ENCODE measurements at places on chromosomes 16 and 17.

GRCh38 chr16:55728797-55729196 lies 73.0 kb downstream of the SLC6A2 start:
- no peak for DNase-seq

DNA sequence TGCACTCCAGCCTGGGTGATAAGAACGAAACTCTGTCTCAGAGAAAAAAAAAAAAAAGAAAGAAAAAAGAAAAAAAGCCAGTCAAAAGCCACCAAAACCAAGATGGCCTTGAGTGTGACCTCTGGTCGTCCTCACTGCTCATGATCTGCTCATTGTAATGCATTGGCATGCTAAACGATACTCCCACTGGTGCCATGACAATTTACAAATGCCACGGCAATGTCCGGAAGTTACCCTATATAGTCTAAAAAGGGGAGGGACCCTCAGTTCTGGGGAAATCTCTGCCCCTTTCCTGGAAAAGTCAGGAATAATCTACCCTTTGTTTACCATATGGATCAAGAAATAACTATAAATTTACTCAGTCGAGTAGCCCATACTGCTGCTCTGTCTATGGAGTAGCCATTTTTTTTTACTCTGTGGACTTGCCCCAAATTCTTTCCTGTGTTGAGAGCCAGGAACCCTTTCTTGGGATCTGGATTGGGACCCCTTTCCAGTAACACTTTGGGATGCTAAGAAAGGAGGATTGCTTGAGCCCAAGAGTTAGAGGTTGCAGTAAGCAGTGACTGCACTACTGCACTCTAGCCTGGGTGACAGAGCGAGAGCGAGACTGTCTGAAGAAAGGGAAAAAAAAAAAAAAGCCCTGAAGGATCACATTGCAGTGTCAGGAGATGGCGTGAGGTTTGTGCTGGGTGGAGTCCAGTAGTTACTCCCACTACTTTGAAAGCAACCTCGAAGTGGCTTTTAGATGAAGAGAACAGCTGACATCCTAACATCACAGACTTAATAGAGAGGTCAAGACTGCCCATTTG lies 3.7 kb upstream of the TMEM231 start:
- DNase-seq, result no peak

GRCh38 chr17:27649929-27650328 lies 18.9 kb downstream of the LGALS9 start:
- DNase-seq, result no peak

GRCh38 chr16:1865902-1866690 lies 5.9 kb downstream of the MEIOB start:
- DNase-seq, result no peak

- DNase-seq, result no peak
Observed at GRCh38 chr17:22270381-22270780, 578.1 kb downstream of the KCNJ18 start.

DNA sequence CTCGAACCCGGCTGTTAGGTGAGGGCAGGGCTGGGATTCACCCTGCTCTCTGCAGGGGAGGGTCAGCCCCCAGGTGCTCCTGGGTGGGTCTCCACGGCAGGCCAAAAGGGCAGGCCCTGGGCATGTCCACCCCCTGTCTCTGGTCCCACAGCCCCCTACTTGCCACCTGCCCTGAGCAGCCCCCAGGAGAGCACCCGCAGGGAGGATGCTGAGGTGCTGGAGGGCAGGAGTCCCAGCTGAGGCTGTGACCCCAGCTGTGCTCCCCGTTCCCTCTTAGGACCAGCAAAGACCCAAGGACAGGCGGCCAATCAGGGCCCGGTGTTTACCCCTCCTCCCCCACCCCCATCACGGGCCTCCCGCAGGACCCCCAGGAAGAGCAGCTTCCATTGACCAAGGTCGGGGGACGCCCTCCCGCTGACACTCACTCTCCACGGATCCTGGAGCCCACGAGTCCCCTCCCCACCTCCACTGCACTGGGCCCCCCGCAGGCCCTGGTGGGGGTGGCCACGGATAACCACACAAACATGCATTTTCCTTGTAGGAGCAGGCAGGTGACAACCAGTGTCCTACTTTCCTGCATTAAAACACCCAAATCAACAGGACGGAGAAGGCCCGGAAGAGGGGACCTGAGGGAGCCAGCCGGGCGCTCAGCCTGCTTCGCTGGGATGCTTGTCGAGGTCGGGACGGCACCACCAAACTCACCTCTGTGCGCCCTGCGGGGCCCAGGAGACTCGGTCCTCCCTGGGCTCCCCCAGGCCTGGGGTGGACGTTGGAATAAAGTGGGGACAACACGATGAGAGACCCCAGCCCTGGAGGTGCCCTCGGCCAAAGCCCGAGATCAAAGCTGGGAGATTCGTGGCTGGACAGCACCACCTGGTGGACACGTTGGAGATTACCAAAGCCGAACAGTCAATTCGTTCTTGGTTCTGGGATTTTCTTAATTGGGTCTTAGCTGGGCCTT lies 22.5 kb upstream of the ENPP7 start:
- peak; percentile 56 for DNase-seq

GRCh38 chr16:47779201-47780016 lies 318.3 kb downstream of the PHKB start:
- DNase-seq, result peak; percentile 19

DNA sequence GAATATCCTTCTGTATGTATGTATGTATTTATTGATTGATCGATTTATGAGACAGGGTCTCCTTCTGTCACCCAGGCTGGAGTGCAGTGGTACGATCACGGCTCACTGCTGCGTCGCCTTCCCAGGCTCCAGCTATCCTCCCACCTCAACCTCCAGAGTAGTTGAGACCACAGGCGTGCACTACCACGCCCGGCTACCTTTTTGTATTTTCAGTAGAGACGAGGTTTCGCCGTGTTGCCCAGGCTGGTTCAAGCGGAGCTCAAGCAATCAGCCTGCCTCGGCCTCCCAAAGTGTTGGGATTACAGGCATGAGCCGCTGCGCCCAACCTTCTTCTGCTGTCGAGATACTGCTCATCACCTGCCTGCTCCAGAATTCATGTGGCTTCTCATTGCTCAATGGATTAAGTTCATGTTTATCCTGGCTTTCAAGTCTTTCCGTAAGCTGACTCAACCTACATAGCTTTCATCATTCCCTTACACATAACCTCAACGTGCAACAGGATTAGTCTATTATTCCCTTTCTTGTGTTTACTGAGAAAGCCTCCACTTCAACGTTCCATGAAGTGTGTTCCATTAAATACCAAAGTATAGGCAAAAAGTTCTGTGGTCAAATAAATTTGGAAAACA lies 13.6 kb downstream of the TAC4 start:
- no peak for DNase-seq

DNA sequence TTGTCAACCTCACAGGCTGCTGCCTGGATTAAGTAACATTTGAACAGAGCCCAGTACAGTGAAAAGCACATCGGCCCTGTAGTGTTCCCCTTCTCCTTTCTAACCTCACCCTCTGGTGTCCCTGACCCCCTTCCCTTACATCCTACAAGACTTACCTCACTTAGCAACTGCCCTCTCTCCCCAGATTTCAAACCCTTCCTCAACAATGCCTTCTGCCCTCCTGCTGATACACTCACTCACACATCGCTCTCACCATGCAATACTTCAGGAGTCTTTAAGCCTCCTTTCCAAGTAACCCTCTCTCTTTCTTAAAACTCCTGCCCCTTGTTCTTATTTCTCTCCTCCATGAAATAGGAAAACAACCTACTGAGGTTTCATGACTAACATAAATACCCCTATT lies 17.8 kb downstream of the ZZEF1 start:
- no peak for DNase-seq

DNA sequence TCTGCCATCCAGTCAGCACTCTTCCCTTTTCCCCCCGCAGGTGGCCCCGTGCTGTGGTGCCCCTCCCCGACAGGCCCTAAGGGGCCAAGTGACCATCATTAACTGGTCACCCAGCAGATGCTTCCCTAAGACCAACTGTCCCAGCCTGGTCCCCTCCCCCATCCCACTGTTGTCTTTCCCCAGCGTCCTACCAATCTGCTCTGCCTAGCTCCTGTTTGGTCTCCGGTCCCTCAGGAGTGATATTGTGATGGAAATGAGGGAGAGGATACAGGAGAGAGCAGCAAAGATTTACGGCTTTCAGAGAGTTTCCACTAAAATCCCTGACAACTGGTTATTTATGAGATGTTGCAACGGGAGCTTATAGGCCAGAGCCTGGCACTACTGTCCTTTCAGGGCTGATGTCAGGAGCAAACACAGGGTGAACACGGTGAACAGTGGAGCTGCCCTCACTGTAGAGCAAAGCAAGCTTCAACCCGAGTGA lies 1.4 kb upstream of the TTLL6 start:
- DNase-seq, result no peak

- no peak for DNase-seq
Observed at GRCh38 chr16:1030473-1030901, 42.1 kb upstream of the SSTR5 start.

- no peak for DNase-seq
Observed at GRCh38 chr16:78365366-78365765, 265.9 kb downstream of the WWOX start.

DNA sequence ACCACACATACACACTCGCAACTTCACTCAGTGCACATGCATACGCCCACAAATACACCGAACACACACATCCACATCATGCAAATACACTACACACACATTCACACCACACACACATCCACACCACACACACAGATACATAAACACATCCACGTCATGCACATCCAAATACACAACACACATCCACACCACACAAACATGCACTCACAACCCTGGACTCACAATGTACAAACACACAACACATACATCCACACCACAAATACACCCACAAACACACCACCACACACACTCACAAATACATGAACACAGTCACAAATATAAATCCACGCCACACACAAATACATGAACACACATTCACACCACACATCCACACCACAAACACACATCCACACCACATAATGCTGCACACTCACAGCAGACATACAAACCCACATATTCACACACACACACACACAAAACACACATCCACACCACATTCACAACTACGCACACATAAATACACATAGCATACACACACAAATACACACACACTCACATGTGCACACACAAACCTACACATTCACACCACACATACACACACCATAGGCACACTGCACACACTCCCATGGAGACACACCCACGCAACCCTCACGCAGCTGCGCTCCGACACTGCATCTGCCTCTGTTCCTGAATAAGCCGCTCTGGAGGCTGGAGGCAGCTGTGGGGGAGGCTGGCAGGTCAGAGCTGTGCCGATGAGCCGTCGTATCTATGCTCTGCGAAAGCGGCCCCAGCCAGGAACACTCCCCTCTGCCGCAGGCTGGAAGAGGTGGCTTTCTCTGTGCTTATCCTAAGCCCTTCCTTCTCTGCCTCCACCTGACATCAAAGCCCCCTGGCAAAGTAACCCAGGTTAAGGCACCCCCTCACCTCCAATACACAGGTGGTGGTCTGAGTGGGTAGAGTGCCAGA lies 141.8 kb downstream of the GRIN2A start:
- DNase-seq, result no peak

DNA sequence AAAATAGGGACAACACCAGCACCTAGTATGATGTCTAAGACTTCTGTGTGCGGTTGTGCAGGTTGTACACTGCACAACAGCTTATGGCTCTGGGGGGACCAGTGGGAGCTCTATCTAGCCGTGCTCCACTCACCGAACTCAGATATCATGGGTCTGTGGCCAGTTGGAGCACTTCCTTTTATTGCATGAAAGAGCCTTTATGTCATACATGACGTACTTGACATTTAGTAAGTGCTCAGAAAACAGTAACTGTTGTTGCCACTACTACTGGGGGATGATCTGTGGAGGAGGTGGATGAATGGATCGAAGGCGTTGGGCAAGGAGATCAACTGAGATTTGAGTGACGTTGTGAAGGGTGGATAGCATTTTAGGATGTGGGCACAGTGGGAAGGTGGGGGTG lies 368.8 kb downstream of the SNX29 start:
- DNase-seq, result no peak

- DNase-seq, result no peak
Observed at GRCh38 chr17:71905376-71906031, 215.3 kb upstream of the SOX9 start.

DNA sequence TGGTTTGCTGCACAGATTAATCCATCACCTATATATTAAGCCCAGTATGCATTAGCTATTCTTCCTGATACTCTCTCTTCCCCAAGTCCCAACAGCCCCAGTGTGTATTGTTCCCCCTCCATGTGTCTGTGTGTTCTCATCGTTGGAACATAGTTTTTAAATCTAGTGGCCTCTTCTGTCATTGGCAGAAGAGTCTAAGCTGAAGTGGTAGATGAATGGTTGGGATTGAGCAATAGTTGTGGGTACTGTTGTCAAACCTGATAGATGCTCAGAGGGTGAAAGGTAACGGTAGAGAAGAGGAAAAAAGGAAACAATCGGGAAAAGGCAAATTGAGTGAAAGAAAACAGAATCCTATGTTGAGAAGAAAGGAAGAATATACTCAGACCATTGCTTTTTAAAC lies 29.9 kb downstream of the MAP3K3 start:
- no peak for DNase-seq

DNA sequence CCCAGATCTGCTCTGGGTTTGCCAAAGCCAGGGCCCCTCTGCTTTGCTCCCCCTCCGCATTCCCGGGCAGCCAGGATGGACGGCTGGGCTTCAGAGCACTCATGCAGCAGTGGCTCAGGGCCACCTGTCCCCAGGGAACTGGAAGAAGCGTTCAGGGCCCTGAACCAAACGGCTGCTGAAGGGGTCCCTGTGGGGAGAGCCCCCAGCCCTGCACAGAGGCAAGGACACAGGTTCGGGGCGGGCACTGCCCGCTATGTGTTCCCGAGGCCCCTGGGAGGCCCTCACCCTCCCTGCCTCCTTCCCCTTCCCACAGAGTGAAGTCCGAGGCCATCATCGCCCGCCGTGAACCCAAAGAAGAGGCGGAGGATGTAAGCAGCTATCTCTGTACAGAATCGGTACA lies 10.4 kb downstream of the NME3 start:
- no peak for DNase-seq

GRCh38 chr17:7114241-7114874 lies at the start of gene ASGR2:
ASGR2 (minus strand) TSS chr17:7114822; CDS start chr17:7114240, 582 bp downstream.
- DNase-seq, result no peak

DNA sequence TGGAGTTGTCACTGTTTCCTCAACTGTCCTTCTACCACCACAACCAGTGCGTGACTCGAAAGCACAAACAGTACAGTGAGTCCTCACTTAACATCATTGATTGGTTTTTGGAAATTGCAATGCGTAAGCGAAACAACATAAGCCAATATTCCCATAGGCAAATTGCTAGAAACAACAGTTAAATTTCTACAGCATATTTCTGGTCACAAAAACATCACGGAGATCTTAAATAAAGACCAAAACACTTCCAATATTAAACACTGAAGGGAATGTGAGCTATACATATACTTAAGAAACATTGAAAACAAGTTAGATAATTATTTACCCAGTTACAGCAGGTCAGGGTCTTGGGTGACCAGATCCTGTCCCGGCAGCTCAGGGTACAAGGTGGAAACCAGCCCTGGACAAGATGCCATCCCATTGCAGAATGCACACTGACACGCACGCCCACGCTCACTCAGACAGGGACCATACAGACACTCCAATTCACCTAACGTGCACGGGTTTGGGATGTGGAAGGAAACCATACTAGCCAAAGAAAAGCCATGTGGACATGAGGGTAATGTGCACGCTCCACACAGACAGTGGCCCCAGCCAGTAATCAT lies 4.7 kb downstream of the SLC13A5 start:
- no peak for DNase-seq
